ENCODE measurements at places on chromosomes 1 and 21.

DNA sequence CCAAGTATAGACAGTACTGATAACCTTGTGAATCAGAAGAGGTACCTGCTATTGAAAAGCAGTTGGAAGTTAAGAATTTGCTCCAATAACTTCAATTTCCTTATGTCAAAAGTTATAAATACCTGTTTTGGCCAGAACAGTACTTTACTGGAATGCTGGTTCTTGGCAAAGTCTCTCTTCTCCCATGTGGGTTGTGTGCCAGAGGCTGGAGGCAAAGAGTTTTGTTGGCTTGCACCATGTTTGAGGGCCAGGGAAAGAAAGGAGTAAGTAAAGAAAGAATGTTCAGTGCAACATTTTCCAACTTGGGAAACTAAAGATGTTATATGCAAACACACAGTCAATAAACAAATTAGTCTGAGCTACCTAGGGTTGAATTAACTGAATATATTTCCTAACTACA, 67.0 kb upstream of the DYNLT5 start:
- no peaks in the 10 kb centered on the region for H3K4me1 ChIP-seq
- no peak overlapping the region for H3K4me3 ChIP-seq
- DNase-seq: no peak
- no peaks in the 10 kb centered on the region for H3K36me3 ChIP-seq
- H3K27ac ChIP-seq: no peak overlapping the region

DNA sequence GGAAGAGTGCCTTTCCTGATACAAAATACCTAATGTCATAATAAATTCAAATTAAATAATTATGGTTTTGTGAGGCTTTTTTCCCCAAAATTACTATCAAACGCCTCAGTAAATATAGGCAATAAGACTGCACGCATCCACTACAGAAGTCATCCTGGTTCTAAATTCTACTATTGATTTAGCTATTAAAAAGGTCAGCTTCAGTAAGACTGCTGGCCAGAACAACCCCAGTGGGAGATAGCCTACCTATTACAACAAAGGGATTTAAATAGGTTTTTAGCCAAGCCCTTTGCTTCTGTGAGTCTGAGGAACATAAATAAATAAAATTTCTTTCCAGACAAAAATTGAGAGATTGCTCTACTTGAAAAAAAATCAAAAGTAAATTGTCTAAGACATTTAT, 132.1 kb downstream of the PLPPR4 start:
- peaks cover 3% of the 10 kb centered on the region for H3K27me3 ChIP-seq
- H3K27ac ChIP-seq: no peak overlapping the region
- no peak for DNase-seq

DNA sequence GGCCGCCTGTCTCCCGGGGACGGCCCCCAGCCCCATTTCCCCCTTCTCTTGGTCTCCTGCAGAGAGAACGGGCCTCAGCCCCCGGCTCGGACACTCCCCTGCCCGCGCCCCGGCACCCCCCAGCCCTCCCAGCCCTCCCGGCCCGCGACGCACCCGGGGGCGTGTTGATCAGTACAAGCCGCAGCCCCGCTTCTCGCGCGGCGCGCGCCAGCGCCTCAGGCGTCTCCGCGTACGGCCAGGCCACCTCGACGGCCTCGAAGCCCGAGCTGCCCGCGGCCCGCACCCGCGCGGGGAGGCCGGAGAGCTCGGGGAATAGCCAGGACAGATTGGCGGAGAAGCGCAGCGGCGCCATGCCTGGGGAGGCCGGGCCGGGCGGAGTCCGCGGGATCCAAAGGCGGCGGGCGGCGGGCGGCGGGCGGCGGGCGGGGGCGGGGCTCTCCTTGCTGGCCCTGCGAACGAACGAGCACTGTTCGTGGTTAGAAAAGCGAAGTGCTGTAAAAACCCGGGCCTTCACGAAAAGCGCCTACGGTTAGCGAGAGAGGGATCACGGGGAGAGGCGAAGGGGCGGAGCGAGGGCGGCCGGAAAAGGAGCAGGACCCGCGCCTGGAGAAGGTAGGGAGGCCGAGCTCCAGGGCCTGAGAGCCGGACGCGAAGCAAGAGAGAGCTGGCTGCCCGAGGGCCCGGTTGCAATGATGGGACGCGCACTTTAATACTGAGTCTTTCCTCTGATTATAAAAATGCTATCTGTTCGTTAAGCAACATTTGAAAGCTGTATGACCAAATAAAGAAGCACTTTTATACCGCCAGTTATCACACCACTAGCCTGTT, at the start of gene HYI:
Gene HYI (minus strand): TSS at position 490 of the 828 bp plus-strand sequence. CDS start 138 bp downstream, at position 352.
- peaks cover 4% of the 10 kb centered on the region for H3K27me3 ChIP-seq
- H3K4me1 ChIP-seq: peaks cover 14% of the 10 kb centered on the region
- H3K27ac ChIP-seq: peak within 1 kb of the TSS; percentile 84
- H3K36me3 ChIP-seq: no peaks in the 10 kb centered on the region

GRCh38 chr1:46523496-46524353, 27.7 kb downstream of the KNCN start:
- no peak overlapping the region for H3K27ac ChIP-seq
- no peak for DNase-seq
- peaks cover 6% of the 10 kb centered on the region for H3K4me1 ChIP-seq
- no peaks in the 10 kb centered on the region for H3K36me3 ChIP-seq

- DNase-seq: no peak
- H3K4me1 ChIP-seq: peaks cover 6% of the 10 kb centered on the region
- H3K27me3 ChIP-seq: peaks cover 4% of the 10 kb centered on the region
- H3K27ac ChIP-seq: no peak overlapping the region
- no peaks in the 10 kb centered on the region for H3K36me3 ChIP-seq
- no peak overlapping the region for H3K4me3 ChIP-seq
Observed at GRCh38 chr1:203034422-203035110, 8.3 kb downstream of the PPFIA4 start.

- no peaks in the 10 kb centered on the region for H3K27me3 ChIP-seq
- no peak for DNase-seq
- H3K36me3 ChIP-seq: no peaks in the 10 kb centered on the region
Observed at GRCh38 chr1:187928288-187928687, 1099.5 kb downstream of the PLA2G4A start.

DNA sequence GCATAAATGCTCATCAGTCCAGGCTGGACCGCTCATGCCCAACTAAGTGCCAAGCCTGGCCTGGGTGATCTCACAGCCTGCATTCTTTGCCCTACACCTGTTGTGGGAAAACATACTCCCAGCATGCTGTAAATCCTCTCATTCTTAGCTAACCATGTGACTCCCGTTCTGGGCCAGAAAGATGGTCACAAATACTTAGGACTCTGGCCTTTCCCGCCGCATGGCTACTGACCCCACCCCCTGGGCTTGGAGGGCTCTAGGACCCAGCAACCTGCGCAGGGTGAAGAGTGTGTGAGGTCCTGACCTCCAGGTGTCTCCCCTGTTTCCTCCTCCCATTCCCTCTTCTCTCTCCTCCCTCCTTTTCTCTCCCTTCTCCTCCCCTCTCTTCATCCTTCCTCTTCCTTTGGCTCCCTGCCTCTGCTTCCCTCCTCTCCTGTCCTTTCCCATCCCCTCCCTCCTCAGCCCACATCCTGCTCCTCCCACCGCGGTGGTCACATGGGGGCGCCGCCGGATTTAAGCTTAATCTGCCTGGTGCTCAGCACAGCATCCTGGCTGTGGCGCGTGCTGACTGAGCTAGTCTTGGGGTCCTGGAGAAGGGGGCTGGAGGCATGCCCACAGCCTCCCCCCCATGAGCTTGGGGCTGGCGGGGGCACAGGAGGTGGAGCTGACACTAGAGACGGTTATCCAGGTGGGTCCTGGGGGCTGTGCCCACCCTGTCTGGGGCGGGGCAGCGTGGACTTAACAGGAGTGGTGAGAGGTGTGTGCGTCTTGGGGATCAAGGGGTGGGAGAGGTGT, at the start of gene CROCC:
Gene CROCC (plus strand): TSS at position 541 of the 795 bp plus-strand sequence. CDS start 88 bp downstream, at position 629.
- H3K27ac ChIP-seq: peak within 1 kb of the TSS; percentile 86
- no peaks in the 10 kb centered on the region for H3K27me3 ChIP-seq
- H3K4me3 ChIP-seq: peak within 1 kb of the TSS; percentile 75
- peaks cover 53% of the 10 kb centered on the region for H3K4me1 ChIP-seq
- no peaks in the 10 kb centered on the region for H3K36me3 ChIP-seq
- DNase-seq: peak; percentile 42
